ENCODE measurements at places on chromosomes 16 and 17.
A peak's percentile ranks its signal among the peaks of the same experiment; 100 is the strongest.

DNA sequence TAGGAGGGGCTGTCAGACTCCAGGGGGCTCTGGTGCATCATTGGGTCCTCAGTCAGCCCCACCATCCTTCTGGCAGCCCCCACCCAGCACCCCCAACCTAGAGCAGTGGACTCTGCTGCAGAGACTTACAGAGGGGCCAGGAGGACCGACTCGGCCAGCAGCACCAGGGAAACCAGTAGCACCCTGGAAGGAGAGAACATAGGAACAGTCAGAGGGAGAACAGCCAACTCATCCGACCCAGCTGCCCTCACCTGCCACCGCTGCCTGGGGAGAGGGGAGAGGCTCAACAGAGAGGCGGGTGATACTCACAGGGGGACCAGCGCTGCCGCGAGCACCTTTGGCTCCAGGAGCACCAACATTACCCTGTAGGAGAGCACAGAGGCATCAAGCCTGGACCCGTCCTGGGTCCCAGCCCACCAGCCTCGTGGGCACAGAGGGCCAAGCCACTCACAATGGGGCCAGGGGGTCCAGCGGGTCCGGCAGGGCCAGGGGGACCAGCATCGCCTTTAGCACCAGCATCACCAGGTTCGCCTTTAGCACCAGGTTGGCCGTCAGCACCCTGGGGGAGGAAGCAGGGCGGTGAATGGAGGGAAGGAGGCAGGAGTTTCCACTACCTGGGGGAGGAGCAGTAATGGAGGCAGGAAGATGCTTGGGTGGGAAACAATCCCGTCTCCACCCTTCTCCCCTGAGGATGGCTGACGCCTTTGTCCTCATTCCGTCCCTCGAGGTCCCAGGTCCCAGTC, 11.7 kb downstream of the COL1A1 start:
- DNase-seq: no peak

- DNase-seq: no peak
Measured at GRCh38 chr16:88471575-88471974, 18.5 kb downstream of the ZFPM1 start.

- DNase-seq: peak; percentile 86
Measured at GRCh38 chr17:58271216-58271931, 9.4 kb downstream of the MPO start.

DNA sequence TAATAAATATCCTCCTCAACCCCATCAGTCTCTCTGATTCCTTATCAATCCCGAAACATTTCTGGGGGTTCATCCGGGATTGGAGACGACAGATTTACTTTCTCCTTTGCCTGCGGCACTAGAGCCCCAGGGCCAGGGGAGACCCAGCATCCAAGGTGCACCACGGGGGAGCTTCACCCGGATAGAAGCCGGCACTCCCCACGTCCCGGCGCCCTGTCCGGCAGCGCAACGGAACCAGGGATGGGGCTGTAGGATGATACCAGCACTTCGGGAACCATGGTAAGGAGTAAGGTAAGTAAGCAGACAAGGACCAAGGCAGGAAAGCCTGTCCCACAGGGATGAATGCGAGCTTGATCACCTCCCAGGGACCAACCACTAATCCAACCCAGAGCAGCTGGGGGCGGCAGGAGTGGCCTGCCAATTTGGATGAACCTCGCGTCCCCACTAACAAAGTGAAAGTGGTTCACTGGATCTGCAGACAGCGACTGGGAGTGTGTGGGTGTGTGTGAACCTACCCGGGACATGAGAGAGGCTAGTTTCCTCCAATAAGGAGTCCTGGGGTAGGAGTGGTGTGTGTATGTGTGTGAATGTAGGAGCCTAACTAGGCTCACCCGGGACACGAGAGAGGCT, 11.9 kb downstream of the POLR3K start:
- DNase-seq: no peak

GRCh38 chr17:31148205-31148604, 53.4 kb downstream of the NF1 start:
- no peak for DNase-seq

DNA sequence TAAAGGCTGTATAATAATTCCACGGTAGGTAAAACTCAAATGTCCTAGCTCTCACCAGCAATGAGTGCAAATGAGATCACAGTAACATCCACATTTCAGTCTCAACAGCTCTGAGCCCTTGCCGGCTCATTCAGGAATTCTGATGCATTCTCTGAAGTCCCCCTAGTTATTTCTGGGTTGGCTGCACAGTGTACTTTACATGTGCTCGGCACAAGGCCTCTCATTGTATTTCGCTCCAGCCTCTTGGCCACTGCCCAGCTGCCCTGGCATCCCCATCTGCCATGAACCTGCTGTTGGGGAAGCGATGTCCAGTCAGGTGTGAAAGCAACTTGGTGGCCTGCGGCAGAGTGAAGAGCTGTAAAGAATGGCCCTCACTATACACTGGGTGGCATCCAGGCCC, 14.3 kb downstream of the PRCD start:
- no peak for DNase-seq

DNA sequence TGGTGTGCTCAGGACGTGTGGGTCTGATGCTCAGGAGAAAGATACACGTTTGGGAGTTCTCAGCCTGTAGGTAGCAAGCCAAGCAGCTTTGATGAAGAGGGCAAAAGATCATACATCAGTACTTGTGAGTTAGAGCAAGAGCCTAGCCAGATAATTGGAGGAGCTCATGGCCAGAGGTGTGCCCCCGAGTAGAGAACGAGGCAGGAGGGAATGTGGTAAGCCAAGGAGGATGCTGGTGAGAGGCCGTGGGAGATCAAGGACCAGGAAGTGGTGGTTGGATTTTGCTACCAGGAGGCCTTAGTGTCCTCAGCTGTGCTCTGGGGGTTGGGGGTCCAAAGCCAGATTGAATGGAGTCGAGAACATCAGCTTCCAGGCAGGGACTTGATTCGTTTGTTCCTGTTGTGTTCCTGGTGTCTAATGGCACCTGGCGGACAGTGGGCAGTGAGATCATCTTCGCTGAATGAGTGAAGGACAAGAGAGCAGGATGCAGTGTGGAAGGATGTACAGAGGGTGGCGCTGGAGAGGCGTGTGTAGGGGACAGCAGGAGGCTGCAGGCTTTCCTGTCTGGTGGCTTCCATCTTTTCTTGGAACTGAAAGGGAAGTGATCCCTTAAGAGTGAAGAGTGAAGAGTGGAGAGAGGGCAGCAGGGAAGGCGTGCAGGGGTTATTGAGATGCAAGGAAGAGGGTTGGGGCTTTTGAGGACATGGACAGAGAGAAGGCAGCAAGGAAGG, 11.6 kb downstream of the FBXL19 start:
- DNase-seq: no peak

DNA sequence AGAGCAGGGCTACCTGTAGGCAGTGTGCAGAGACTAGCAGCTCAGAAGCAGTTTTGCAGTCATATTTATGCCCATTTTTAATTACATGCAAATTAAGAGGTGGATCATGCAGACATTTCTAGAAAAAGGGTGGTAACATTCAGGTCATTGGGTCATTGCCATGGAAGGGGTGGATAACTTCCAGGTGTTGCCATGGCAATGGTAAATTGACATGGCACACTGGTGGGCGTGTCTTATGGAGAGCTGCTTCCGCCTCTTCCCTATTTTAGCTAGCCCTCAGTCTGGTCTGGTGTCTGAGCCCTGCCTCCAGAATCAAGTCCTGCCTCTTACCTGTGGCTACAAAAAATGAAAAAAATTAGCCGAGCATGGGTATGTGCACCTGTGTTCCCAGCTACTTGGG, 2.8 kb upstream of the DNAI2 start:
- no peak for DNase-seq

DNA sequence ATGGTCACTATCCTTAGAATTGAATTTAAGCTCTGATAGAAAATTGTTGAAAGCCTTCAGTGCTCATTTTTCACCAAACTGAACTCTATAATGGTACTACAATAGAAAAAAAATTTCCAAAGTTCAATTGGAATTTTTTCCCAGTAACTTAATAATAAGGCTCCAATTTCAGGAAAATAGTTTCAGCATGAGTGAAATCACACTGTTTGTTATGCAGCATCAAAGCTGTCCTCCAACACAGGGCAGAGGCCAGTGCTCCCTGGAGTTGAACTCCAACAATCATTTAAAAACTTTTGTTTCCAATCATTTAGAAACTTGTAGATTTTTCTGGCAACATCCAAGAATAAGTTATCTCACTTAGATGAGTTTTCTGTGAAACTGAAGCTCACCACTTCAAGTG, 103.1 kb upstream of the HSBP1 start:
- DNase-seq: no peak

- no peak for DNase-seq
Measured at GRCh38 chr16:75590920-75591843, 25.0 kb downstream of the GABARAPL2 start.

DNA sequence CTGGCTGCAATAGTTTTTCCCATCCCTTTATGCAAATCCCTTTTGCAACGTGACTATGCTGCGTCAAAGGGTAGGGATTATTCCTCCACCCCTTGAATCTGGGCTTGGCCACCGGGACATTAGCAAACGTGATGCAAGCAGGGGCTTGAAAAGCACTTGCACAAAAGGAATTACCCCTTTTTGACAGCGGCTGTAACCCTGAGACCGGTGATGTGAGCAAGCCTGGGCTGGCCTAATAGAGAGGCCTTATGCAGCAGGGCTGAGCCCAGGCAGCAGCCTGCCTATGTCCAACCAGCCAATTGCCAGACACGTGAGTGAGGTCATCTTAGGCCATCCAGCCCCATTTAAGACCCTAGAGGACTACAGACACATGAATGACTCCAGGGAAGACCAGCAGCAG, 30.4 kb upstream of the PAFAH1B1 start:
- no peak for DNase-seq

GRCh38 chr16:68421076-68421475, 27.2 kb downstream of the SMPD3 start:
- DNase-seq: peak; percentile 48

GRCh38 chr16:51430716-51431369, 279.8 kb upstream of the SALL1 start:
- DNase-seq: no peak

- DNase-seq: no peak
Measured at GRCh38 chr17:77307479-77308198, 166.9 kb downstream of the SEC14L1 start.

DNA sequence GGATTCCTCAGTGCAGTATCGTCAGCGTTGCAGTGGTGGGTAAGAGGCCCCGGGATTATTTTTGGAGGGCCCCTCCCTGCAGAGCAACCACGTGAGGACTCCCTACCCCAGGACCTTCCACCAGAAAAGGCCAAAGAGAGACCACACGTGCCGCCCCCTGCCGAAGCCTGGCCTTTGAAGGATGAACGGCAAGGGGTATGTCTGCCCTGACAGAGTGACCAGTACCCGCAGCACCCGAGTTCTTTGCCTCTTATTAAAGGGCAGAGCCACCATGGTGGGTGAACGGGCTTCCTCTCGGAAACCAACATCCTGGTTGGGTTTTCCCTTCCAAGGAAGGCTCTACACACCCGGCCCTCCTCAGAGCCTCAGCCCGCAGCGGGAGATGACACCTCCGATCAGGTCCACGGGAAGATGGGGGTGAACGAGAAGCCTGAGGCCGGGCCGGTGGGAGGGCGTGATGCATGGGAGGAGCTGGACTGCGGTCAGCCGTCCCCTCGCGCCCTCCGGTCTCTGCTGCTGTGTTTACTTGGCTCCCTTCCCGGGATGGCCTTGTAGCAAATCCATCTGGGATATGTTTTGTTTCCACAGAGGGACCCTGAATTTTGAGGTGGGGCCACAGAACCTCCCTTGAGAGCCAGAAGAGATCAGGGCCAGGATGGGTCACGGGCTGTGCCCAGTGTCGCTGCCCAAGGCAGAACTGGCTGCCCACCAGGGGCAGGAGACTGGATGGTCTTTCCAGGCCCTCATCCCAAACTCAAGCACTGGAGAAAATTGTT, 49.1 kb downstream of the TBC1D16 start:
- peak; percentile 86 for DNase-seq

Data from chondrocyte (in vitro differentiated cells).